Activated CD4-positive, alpha-beta T cell treated with anti-CD3 and anti-CD28 coated beads for 24 hours (primary cell): ENCODE measurements at places on chromosomes 2 and 18.

DNA sequence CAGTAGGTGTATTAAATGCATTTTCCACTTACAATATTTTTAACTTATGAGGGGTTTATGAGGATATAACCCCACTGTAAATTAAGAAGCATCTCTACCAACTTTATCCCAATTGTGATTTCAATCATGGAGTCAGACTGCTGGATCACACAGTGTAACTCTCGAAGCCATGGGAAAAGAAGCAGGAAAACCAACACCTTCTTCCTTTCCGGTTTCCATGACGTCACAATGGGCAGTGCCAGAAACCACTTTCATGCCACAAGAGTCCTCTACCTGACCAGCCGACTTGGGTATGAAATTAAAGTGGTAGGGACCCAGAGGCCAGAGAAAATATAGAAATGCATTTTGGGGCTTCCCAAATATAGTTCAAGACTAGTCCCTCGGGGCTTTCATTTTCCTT lies 4.2 kb downstream of the RNF152 start:
- no peak for DNase-seq

GRCh38 chr2:187543488-187543887 lies 10.7 kb downstream of the TFPI start:
- no peak for DNase-seq

GRCh38 chr18:46333431-46334135 lies 229.4 kb downstream of the HAUS1 start:
- DNase-seq: no peak

DNA sequence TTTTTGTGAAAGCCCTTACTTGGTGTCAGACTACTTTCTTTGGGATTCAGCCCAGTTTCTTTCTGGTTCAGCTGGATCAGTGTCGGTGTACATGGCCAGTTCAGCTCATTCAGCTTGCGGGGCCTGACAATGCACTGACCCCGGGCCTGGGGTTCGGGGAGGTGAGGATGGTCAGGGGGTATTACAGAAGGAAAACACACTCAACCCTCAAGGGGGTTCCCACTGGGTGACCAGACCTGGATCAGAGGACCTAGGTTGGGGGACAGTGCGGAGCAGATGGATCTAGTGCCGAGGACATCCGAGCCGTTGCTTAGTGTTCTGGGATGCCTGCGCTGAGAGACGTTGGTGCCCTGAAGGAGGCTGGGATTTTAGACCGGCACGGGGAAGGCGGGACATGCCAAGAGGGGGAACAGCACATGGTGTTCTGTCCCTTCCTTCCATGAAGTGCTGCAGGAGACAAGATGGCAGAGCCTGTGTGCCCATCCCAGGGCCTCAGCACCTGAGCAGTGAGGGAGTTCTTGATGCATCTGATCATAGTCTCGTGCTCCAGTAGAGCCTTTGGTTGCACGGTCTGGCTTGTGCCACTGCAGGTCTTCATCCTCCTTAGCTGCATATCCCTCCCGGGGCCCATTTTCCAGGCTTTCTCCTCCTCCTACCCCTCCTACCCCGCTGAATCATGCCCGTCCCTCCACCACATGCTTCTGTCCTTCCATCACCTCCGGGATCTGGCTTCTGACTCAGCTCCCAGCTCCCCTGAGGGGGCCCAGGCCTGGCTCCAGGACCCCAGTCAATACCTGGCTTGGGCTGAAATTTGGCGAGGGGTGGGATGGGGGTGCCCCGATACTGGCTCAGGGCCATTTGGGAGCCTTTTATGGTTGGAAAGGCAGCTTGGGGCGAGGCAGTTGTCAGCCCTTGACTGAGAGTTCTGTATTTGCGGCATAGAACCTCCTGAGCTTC lies 18.0 kb downstream of the SPEG start:
- no peak for DNase-seq

- DNase-seq: no peak
These were observed 220.9 kb upstream of the PID1 start for GRCh38 chr2:229492034-229492433.

GRCh38 chr2:20226152-20226545 lies 1.2 kb upstream of the SDC1 start:
- DNase-seq: no peak

- DNase-seq: no peak
These were observed 100.5 kb upstream of the GLI2 start for GRCh38 chr2:120635146-120635545.
